Mesendoderm (in vitro differentiated cells): ENCODE measurements at places on chromosomes 12 and 14.

DNA sequence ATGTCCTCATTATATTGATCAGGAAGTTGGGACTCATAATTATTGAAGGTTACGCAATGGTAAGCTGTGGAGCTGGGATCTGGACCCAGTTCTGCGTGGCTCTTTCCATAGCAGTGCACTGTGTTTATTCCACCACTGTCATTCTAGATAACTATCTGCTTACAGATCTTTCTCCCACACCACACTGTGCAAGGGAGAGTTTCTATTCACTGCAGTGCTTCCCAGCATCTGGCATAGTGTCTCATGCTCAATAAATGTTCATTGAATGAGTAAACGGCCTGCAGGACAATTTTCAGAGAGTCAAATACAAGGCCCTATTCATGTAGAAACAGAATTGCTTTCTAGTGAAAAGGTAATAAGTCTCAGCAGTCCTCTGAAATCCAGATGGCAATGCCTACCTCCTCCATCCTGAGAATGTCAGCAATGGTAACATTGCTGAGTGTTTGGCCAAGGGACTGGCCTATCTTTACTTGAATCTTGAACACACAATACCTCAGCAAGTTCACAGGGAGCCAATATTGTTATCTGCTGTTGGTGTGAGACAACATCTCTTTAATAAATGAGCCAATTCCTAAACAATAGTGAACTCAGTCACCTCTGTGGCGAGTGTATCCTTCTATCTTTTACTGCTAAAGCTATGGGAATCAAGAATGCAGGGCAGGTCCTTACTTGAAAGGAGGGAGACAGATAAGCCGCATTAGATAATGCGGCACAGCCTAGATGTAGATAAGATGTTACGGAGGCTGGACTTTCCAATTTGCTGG lies 332.4 kb upstream of the PRICKLE1 start:
- peak; percentile 97 for DNase-seq

GRCh38 chr12:71426300-71427047 lies 13.1 kb upstream of the LGR5 start:
- DNase-seq: no peak

GRCh38 chr14:73223049-73223448 lies 14.3 kb upstream of the PAPLN start:
- no peak for DNase-seq

- DNase-seq: no peak
Measured at GRCh38 chr12:78719721-78720120, 144.9 kb upstream of the SYT1 start.

DNA sequence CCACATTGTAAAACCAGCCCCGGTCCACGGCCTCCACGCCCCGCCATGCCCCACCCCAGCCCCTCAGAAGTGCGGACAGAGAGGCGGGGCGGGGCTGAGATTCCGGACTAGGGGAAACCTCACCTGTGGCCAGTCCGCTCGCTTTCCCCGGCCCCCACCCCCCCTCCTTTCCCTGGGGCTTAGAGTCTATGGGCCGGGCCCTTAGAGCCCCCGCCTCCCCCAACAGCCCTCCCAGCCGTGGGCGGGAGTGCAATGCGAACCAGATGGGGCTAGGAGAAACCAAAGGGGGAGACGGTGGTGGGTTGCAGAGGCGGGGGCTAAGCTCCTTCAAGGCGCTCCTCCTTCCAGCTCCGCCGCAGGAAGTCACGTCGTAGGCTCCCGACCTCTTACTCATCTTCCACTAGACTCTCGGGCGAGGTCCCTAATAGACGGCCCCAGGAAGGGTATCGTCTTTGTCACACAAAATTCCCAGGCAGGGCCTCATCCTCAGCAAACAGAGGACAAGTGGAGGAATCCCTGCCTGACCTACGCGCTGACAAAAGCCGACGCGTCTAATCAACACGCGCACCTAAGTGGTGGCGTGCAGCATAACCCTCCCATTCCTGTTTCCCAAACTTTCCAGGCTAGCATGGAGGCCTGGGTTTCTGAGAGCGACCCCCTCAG lies 1.1 kb upstream of the NAB2 start:
- peak; percentile 98 for DNase-seq

- no peak for DNase-seq
Measured at GRCh38 chr12:75289753-75290152, 40.4 kb downstream of the CAPS2 start.

DNA sequence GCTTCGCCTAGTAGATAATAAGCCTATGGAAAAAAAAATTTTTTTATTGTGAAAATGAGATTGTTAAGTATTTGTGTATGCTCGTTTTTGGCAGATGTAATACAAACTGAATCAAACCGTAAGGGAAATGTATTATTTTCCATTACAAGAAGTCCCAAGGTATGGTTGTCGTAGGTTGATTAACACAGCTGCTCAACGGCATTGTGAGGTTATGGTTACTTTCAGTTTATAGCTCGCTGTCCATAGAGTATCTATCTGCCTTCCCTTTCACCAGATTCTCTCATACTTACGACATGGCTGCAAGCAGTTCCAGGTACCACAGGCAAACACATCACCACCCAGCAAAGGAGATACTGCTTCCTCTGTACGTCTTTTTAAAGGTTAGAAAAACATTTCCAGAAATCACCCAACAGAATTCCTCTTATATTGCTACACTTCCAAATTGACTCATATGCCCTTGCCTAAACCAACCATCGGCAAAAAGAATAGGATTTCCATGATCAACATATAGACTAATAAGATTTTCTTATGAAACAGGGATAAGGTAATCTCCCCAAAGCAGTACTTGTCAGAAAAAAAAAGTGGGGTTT lies 338.6 kb downstream of the SYT1 start:
- DNase-seq: no peak

- no peak for DNase-seq
Measured at GRCh38 chr12:51766067-51766676, 82.3 kb downstream of the FIGNL2 start.

- no peak for DNase-seq
Measured at GRCh38 chr14:69968681-69969080, 89.5 kb downstream of the SMOC1 start.

GRCh38 chr12:38744041-38744440 lies 161.3 kb downstream of the CPNE8 start:
- no peak for DNase-seq

DNA sequence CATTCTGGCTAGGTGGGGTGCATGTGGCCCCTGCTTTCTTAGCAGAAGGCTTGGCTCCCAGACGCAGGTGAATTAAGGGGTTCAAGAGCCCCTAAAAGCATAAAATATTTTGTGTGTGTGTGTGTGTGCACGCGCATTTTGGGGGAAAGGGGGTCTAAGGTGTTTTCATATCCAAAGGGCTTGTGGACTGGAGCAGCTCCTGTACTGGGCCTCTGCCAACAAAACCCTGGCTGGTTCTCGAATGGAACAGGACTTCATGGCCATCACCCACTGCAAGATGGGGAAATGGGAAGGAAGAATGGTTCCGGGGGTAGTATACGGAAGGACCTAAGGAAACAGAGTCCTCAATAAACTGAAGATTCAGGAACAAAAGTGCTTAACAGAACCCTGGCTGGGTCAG lies 3.9 kb upstream of the ATN1 start:
- no peak for DNase-seq

DNA sequence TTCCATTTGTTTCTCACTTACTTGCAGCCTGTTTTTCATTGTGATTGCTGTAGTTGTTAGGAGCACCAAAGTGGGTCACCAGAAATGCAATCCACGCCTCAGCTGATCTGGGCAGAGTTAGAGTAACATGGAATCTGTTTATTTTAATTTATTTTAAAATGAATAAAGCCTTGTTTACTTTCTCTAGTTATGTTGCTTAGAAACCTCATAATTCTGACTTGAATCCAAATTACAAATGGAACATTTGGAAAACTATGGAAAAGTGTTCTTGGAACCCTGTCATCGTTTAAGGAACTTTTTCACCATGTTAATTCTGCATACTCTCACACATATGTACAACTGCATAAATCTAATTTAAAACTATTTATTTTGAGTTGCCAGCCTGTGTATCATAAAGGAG lies 92.2 kb upstream of the DAAM1 start:
- DNase-seq: no peak

DNA sequence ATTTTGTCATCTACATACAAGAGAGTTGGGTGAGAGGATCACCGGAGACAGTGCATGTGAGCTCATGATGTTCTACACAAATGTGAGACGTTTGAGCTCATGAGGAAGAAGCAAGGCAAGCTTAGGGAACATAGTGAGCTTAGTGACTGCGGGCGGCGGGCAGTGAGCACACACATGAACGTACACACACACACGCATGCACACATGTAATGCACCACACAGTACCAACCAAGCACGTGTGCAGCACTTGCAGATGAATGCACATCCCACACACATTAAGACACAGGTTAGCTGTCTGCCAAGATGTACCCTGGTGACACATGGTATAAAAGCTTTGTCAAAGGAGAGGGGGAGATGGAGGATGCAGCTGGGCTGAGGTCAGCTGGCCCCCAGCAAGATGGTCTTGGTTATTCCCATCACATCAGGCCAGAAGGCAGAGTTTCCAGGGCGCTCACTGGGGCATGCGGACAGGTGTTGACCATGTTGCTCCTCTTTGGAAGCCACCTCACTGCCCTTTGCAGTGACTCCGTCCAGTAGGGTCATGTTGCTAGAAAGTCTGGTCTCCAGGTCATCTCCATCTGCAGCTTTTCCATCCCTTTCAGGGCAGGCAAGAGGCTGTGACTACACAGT lies 8.7 kb upstream of the CACNA2D4 start:
- DNase-seq: no peak

DNA sequence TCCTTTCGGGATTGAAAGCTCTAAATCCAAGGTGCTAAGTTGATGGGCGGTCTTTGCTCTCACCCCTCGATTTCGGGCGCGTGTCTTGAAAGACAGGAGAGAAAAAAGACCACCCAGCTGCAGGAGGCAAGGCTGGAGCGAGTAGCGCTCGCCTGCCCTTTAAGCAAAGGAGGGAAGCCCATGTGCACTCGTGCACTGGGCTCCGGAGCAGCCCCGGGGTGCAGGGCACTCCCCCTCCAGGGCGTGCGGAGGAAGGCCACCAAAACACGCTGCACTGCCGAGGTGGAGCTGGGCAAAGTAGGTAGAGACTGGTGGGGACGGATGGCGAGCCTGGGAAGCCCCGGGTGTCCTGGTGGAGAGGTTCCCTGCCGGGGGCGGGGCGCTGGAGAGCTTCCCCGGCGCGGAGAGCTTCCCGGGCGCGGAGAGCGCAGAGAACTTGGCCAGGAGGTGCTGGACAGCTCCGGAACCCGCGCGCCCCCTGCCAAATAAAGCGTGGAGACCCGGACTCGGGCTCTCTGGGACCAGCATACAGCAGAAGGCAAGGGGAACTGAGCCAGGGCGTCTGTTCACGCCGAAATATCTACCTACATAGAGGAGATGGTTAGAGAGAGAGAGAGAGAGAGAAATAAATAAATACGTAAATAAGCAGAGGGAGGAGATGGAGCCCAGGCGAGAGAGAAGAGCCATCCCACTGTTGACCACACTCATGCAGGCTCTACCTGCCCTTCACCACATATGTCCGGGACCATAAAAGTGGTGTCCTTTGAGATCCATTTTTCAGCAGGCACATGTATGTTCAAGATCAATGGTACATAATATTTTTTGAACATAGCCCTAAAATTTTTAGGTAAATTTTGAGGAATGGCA lies 662 bp upstream of the NELL2 start:
- peak; percentile 80 for DNase-seq

DNA sequence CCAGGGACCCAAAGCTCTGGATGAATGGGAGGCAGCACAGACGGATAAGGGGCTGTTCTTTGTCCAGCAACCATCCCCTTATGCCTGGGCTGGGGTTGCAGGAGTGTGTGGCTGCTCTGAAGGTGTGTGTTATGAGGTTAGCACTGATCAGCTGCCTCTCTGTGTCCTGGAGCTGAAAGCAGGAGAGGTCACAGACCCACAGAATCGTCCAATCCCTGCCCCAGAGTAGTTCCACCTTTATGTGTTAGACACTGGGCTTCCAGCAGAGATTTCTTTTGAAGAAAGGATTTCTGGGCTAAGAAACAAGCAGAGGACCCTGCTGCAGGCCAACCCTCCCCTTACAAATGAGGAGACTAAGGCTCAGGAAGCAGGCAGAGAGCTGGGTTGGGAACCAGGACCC lies 62.4 kb downstream of the ARL6IP4 start:
- DNase-seq: no peak

DNA sequence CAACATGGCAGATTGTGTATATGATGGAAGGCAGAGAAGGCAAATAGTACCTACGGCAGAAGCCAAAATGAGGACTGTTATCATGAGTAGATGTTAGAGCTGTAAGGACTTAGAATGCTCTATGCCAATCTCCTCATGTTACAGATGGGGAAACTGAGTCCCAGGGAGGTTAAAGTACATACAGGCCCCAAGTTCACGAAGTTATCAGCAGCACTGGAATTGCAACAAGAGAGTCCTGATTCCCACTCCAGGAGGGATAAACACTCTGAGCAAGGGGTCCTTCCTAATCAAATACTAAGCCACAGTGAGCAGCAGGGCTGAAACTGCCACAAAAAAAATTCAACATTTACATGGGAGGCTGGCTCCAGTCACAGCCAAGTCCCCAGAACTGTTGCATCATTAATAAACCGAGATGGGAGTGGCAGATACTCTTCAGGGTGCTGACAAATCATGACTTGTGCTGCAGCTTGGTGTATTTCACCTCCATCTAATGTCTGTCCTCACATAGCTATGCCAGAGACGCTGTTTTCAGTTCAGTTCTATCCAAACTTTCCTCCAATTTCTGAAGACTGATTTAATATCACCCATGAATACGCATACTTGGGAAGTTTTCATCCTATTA lies 24.2 kb downstream of the NUAK1 start:
- DNase-seq: no peak
